ENCODE measurements at places on chromosomes 12 and 14. TPM values are rescaled to one million over a fixed set of nuclear protein-coding genes. Genes with fewer than 3 reads are reported as not detected.

DNA sequence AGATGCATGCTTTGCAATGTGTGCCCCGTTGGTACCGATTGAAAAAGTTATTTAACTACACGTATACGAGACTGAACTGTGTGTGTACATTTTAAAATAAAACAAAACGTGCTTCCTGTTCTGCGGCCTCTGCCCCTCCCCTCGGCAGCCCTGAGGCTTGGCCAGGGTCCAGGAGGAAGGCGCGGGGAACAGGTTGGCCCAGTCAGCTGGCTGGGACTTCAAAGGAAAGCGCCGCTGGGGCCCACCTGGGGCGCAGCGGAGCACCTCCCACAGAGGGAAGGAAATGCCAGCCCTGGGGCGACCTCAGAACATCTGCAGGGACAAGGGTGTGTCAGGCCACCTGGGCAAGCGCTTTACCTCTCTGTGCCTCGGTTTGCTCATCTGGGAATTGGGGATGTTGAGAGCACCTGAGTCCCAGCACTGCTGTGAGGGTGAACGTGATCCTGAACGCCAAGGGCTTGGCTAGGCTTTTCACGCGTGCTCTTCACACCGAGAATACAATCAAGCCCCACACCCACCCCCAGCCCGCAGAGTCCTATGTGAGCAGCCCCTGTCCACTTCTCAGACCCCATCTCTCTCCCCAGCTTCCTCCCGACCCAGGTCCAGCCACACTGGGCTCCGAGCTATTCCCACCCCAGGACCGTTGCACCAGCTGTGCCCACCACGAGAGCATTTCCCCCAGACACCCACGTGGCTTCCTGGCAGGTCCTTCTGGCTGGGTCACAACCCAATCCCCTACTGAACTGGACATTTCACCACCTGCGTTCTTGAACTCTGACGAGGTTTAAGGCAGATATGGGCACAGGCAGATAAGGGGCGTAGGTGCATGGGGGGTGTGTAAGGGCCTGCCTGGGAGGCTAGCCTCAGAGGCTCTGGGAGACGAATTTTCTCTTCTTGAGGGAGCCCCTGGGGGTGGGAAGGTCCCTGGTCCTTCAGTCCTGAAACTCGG, 41.9 kb upstream of the NCOR2 start:
- H3K27me3 ChIP-seq: no peaks in the 10 kb centered on the region
- H3K27ac ChIP-seq: peak overlapping the region; percentile 79
- H3K4me1 ChIP-seq: peaks cover 75% of the 10 kb centered on the region

- no peak for DNase-seq
- no peak overlapping the region for H3K4me3 ChIP-seq
- no peaks in the 10 kb centered on the region for H3K4me1 ChIP-seq
- H3K27ac ChIP-seq: no peak overlapping the region
- H3K27me3 ChIP-seq: peaks cover 57% of the 10 kb centered on the region
Observed at GRCh38 chr12:117202033-117202432, 11.8 kb upstream of the FBXO21 start.

DNA sequence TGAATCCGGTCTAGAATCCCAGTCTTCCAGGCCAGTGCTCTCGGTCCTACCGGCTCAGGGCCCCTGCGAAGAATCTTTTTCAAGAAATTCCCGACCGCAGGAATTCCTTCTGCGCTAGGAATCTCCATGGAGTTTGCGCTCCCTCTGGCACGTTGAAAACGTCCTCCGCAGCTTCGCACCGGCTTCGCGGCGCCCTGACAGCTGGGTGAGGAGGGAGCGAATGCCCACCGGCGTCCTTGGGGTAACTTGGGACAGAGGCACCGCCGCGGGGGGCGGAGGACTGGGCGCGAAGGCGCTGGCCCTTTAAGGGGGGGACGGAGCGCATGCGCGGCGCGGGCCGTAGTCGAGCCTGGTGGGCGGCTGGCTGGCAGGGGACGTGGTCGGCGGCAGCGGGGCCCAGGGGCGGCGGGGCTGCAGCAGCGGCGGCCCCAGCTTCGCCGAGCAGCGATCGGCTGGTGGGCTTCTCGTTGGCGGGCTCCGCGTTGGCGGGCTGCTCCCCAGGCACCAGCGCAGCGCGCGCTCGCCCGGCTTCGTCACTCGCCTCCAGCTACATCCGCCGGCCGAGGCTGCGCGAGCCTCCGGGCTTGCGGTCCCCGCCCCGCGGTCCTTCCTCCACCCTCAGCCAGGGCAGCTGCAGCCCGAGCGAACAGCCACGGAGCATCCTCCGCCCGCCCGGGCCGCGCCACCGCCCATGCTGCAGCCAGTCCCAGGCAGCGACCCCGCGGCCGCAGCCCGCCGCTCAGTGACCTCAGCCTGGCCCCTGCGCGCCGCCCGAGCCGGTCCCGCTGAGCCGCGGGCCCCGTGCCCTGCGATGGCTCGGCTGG, at the start of gene VASH1:
VASH1 (plus strand) TSS at position 333 of the 824 bp plus-strand sequence. CDS start 1,354 bp downstream, outside the sequence.
- no peak within 1 kb of the TSS for H3K27ac ChIP-seq
- peak within 1 kb of the TSS; percentile 67 for H3K4me3 ChIP-seq
- peaks cover 87% of the 10 kb centered on the region for H3K27me3 ChIP-seq
- peak; percentile 58 for DNase-seq

DNA sequence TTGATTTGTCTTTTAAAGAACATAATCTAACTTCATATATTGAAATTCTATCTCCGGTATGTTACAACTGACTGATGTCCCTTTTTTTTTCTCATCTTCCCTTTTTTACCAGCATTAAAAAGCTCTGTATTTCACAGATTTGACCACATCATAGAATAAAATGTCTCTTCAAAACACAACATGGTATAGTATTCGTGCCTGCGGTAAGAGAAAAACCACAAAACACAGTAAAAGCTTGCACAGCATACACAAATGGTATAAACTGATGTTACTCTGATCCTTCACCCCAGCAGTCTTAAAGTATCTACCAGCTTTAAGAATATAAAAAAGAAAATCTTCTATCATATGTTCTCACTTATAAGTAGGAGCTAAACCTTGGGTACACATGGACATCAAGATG, 83.4 kb downstream of the HECTD1 start:
- H3K27ac ChIP-seq: no peak overlapping the region
- no peak overlapping the region for H3K4me3 ChIP-seq
- H3K4me1 ChIP-seq: no peaks in the 10 kb centered on the region
- H3K36me3 ChIP-seq: peaks cover 43% of the 10 kb centered on the region
- no peaks in the 10 kb centered on the region for H3K27me3 ChIP-seq

GRCh38 chr14:87994974-87995373, 2.0 kb upstream of the GALC start:
- no peak overlapping the region for H3K4me3 ChIP-seq
- no peaks in the 10 kb centered on the region for H3K27me3 ChIP-seq
- peaks cover 24% of the 10 kb centered on the region for H3K4me1 ChIP-seq
- no peak overlapping the region for H3K27ac ChIP-seq
- no peak for DNase-seq

DNA sequence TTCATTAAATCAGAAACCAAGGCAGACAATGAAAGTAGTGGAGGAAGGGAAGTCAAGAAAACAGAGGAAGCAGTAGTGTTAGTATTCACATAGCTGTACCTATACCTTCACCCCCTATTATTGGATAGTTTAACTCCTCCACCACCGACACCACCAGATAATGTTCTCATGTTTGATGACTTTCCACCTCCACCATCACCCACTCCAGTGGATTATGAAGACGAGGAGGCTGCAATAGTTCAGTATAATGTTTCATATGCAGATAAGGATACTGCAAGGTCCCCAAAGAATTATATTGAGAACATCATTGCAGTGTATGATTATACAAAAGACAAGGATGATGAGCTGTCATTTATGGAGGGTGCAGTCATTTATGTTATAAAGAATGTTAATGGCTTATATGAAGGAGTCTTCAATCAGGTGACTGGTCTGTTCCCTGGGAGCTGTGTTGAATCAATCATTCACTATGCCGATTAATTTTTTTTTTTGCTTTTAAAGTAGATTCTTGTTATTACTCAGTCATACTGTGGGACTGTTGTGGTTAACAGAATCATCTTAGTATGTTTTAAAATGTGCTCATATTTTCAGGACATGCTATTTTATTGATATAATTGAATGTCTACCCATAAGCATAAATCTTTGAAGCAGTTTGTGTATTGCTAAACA, 32.2 kb upstream of the KTN1 start:
- H3K36me3 ChIP-seq: no peaks in the 10 kb centered on the region
- H3K4me3 ChIP-seq: no peak overlapping the region

The CTSG gene
- total RNA-seq: not detected

The PCED1B gene
- 2.1 TPM for total RNA-seq

The ACOT6 gene
- total RNA-seq: not detected
